ENCODE measurements at places on chromosomes 4 and X. TPM values are rescaled to one million over a fixed set of nuclear protein-coding genes. Genes with fewer than 3 reads are reported as not detected.

The TEX11 gene
- total RNA-seq: not detected

The SAGE1 gene
- total RNA-seq: not detected

The ART3 gene
- not detected for total RNA-seq

The FAM47C gene
- not detected for total RNA-seq

The PRR32 gene
- total RNA-seq: not detected

The SUPT20HL2 gene
- total RNA-seq: not detected
